ENCODE measurements at places on chromosomes 7 and 10.

- no peak for DNase-seq
Observed at GRCh38 chr7:66330961-66331360, 125.8 kb downstream of the TPST1 start.

DNA sequence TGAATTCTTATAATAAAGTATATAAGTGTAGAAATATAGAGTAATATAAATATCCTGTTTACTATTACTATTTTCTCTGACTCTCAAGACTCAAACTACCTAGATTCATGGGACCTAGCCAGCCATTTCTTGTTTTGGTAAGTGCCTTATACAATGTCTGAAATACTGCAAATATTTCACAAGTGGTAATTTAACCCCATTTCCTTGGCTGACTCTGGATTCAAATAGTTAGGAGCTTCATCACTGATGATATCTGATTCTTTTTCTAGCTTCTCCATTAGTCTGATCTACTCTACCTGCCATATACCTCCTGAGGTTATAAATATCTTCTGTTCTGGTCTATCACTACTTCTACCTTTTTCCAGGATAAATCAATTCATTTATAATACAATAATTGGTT, 6.4 kb upstream of the RALA start:
- no peak for DNase-seq

DNA sequence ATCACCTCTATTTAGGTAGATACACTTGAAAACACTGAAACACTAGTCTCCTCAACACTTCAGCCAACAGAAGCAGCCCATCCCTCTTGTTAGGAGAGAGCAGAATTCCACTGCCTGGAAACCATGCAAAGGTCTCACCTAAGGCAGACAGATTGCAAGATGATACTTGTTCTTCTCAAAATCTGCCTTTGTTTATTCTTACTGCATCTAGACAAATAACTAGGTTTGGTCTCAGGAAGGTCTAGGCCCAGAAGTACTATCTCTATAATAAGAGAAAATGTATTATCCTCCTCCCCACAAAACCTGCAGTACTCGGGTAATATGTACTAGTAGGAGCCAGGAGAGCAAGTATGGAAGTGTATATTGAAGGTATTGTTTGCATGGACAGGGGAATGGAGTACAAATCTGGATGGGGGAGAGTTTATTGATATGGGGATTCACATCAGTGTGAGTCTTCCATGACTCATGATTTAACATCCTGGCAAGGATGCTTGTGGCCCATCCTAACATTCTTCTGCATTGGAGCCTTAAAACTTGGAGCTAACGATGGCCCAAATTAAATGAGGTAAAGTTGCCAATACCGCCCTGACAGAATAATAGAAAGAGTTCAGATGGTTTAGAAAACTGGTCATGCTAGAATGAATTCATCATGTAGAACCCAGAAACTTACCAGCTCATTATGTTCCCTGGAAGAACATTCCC, 109.2 kb downstream of the EPC1 start:
- DNase-seq = no peak

DNA sequence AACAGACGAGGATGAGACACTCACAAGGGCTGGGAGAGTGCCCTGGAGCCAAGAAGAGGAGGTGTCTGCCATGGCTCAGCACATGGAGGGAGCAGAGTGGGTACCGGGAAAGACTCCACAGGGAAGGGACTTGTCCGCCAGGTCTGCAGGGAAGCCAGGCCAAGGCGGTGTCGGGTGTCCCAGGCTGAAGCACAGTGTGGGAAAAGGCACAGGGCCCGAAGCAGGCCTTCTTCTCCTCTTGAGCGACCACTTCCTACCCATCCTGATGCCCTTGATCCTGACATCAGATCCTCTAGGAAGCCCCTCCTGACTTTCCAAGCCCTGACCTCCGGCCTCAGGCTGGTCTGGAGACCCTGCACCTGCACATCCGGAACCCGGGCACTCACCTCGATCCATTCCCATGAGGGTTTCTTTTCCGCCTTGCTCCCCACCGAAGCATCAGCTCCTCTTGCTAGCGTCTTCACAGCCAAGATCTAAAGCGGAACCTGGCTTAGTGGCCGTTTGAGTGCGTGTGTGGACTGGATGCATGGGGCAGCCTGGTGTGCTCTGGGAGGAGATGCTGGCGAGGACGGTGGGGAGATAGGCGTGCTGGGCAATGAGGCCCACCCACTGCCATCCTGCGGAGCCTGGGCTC, 8.5 kb downstream of the CALML3 start:
- DNase-seq = no peak

- no peak for DNase-seq
Observed at GRCh38 chr10:9824631-9825071, 1193.0 kb upstream of the CELF2 start.

DNA sequence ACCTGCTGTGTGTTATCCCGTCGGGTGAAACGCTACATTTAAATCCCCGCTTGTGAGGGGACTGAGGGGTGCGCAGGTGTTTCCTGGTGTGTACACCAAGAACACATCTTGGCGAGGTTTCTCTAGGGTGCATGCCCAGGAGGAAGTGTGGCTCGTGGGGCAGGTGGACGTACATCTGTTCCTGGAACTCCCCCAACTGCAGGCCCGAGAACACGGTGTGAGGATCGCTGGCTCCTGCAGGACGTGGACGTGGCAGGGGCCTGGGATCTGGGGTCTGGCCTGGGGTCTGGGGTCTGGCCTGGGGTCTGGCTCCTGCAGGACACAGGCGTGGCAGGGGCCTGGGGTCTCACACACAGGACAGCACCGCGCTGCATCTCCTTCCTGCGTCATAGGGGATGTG, 10.1 kb downstream of the KNDC1 start:
- DNase-seq = no peak

GRCh38 chr10:7593063-7593462, 73.7 kb downstream of the ITIH5 start:
- DNase-seq = no peak
